Fibroblast of the aortic adventitia (primary cell): ENCODE measurements at places on chromosomes 11 and 22.

DNA sequence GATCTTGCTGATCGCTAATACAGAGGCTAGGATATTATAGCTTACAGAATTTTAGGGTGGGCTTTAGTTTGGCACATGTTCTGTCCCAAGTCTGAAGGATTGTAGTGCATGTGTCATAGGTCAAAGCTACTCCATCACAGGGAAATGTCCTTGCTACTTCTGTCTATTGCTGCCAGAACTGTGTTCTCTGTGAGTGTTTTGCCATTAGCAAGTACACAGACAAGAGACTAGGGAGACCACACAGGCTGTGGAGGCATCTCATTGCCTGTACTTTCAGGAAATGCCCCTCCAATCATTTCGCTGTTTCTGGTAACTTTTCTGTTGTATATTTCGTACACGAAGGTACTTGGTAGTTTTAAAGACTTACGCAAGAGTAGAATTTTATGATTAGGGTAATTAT is 25.5 kb upstream of the RAG2 start:
- DNase-seq = no peak

DNA sequence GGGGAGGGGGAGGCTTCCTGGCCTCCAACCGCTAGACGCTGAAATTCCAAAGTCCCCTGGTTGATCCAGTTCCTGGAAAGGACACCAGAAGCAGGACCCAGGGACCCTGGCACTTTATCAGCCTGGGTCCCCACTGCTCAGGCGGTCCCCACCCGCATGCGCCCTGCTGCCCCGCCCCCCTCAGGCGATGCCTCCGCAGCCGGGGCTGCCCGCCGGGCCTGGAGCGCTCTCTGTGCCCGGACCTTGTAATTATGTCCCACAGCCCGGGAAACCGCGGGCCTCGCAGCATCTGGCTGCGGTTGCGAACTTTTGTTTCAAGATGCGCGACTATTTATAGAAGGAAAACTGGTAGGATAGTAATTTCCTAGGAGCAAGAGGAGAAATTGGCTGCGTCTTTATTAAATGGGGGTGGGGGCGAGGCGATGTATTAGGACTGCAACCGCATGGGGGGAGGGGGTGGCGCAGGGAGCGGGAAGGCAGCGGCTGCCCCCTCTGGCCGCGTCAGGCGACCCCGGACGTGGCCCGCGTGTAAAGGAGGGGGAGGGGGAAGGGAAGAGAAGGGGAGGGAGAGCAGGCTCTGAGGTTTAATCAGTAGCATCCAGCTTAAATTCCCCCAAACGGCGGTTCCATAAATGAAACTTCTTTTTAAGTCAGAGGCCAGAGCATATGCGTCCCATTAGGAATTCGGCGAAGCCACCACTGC is 6.1 kb downstream of the WNT7B start:
- DNase-seq = no peak

GRCh38 chr22:49678137-49678841 is 149.4 kb downstream of the BRD1 start:
- no peak for DNase-seq

- DNase-seq = no peak
Measured at GRCh38 chr11:63165706-63166310, 21.8 kb upstream of the SLC22A24 start.
